ENCODE measurements at places on chromosomes 11 and 22. TPM values are rescaled to one million over a fixed set of nuclear protein-coding genes. Genes with fewer than 3 reads are reported as not detected.

Gene OR2AG1
- total RNA-seq: not detected

DNA sequence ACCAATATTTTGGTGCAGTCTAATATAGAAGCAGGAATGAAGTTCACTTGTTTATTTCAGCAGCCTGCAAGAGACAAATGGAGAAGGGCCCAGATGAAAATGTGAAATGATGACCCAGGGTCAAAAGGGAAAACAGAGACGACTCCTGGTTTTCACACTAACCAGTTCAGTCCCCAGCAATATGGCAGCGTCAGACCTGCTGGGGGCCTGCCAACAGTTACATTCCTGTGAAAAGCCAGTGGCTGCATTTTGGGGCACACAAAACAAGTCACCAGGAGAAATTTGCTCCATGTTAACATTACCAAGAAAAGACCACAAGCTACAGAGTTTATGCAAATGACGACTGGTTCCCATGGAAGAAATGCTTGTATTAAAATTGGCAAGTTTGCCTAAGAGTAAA is 80.2 kb downstream of the CCDC34 start:
- DNase-seq: no peak
- H3K36me3 ChIP-seq: no peaks in the 10 kb centered on the region
- no peaks in the 10 kb centered on the region for H3K4me1 ChIP-seq
- H3K27me3 ChIP-seq: no peaks in the 10 kb centered on the region
- no peak overlapping the region for H3K4me3 ChIP-seq
- no peak overlapping the region for H3K27ac ChIP-seq

GRCh38 chr22:50469377-50470305 is 5.2 kb downstream of the SBF1 start:
- peaks cover 28% of the 10 kb centered on the region for H3K36me3 ChIP-seq
- peak overlapping the region; percentile 63 for H3K4me3 ChIP-seq
- H3K27ac ChIP-seq: peak overlapping the region; percentile 51
- no peaks in the 10 kb centered on the region for H3K27me3 ChIP-seq
- peak; percentile 97 for DNase-seq

- H3K4me3 ChIP-seq: no peak overlapping the region
- H3K36me3 ChIP-seq: no peaks in the 10 kb centered on the region
- H3K27ac ChIP-seq: no peak overlapping the region
- no peaks in the 10 kb centered on the region for H3K4me1 ChIP-seq
These were observed 345.8 kb downstream of the BRD1 start for GRCh38 chr22:49481659-49482399.

DNA sequence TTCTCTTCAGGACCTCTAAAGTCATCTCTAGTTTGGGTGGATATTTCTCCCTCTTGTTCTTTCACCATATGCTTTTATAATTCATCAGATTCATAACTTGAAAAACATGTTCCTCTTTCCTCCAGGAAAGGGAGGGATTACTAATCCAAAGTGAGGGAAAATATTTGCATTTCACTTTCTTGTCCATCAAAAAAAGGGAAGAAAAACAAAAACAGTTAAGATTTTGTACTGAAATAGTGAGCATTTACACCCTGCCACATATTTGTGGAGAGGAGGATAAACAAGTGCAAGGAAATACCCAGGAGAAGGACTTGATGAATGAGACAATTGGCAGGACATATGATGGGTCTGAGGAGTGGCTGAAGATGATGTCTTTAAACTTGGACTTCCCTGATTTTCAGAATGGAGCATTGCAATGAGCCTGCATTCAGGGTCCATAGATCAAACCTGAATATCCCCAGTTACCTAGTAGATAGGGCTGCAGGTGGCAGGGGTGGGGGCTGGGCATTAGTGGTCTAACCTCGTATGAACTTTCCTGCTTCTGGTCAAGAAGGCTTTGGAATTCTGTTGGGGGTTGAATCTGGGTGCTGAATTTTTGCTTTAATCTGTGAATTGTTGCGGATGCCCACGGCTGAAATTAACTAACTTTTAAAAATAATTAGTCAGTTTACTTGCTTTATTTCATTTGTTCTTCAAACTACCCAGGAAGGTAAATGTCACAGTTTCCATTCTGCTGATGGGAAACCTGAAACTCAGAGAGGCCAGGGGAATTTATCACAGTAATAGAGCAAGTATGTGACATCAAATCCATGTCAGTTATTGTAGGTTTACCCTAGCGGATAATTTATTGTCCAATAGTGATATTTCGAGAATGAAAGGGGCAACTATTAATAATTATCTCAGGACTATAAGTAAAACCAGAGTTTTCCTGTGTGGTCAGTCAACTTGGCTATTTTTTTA is 36.9 kb upstream of the TMEM123 start:
- no peaks in the 10 kb centered on the region for H3K4me1 ChIP-seq
- H3K27me3 ChIP-seq: no peaks in the 10 kb centered on the region
- H3K36me3 ChIP-seq: no peaks in the 10 kb centered on the region
- H3K4me3 ChIP-seq: no peak overlapping the region
